ENCODE measurements at places on chromosomes 3 and 15. TPM values are rescaled to one million over a fixed set of nuclear protein-coding genes. Genes with fewer than 3 reads are reported as not detected.

The ZNF717 gene
- total RNA-seq: 0.12 TPM

The C3orf18 gene
- total RNA-seq: 10.1 TPM

- H3K27ac ChIP-seq: no peak overlapping the region
- DNase-seq: no peak
- H3K36me3 ChIP-seq: no peaks in the 10 kb centered on the region
- H3K27me3 ChIP-seq: no peaks in the 10 kb centered on the region
- H3K4me1 ChIP-seq: peaks cover 7% of the 10 kb centered on the region
Measured at GRCh38 chr3:195148549-195148948, 122.4 kb downstream of the XXYLT1 start.

The GOLGA6L4 gene
- total RNA-seq: 3.2 TPM

The SUSD5 gene
- not detected for total RNA-seq

DNA sequence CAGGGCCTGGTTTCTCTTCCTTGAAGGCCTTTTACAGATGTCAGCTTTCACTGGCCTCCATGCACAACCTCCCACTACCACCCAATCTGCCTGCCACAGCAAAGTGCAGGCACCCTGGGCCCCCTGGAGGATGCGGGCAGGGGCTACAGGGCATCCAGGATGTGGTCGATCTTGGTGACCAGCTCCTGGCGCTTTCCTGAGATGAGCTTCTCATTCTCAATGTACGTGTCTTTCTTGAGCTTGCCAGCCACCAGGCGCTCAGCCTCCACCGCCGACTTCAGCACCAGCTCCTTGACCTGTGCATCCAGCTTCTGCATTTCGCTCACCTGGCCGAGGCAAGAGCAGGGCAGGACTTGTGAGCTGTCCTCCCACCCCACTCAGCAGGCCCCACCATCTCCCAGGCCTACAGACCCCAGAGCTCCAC is 30.3 kb downstream of the RPN1 start:
- H3K4me3 ChIP-seq: no peak overlapping the region
- H3K27ac ChIP-seq: no peak overlapping the region
- no peak for DNase-seq

The ATP13A5 gene
- not detected for total RNA-seq

GRCh38 chr3:16849229-16849628 is 35.5 kb upstream of the PLCL2 start:
- H3K27me3 ChIP-seq: no peaks in the 10 kb centered on the region
- no peaks in the 10 kb centered on the region for H3K4me1 ChIP-seq
- no peaks in the 10 kb centered on the region for H3K36me3 ChIP-seq
- H3K27ac ChIP-seq: no peak overlapping the region

- H3K36me3 ChIP-seq: no peaks in the 10 kb centered on the region
- no peak overlapping the region for H3K27ac ChIP-seq
Measured at GRCh38 chr15:91257746-91258414, 157.8 kb downstream of the SV2B start.

DNA sequence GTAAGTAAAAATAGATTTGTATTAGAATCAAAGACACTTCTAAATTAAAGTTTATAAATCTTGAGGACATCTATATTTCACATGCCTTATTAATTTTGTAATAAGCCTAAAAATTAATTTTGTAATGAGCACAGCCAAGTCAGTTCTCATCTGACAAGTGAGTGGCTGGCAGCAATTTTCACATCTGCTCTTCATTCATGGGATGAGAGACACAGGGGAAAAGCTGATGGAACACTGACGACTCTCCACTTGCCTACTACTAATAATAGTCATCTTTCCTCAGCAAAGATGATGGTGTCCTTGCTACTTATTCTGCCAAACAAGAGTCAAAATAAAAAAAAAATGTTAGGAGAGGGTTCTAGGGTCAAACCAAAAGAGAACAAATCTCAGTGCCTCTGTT is 14.4 kb upstream of the CMSS1 start:
- H3K27ac ChIP-seq: no peak overlapping the region
- H3K36me3 ChIP-seq: no peaks in the 10 kb centered on the region
- H3K4me1 ChIP-seq: no peaks in the 10 kb centered on the region
- H3K4me3 ChIP-seq: no peak overlapping the region

- H3K4me1 ChIP-seq: peaks cover 16% of the 10 kb centered on the region
- no peak overlapping the region for H3K4me3 ChIP-seq
- no peak for DNase-seq
- H3K36me3 ChIP-seq: no peaks in the 10 kb centered on the region
Measured at GRCh38 chr15:64634027-64634426, 141.4 kb downstream of the RBPMS2 start.

- no peak for DNase-seq
- peak overlapping the region; percentile 86 for H3K4me3 ChIP-seq
- H3K27ac ChIP-seq: peak overlapping the region; percentile 98
- H3K27me3 ChIP-seq: no peaks in the 10 kb centered on the region
Measured at GRCh38 chr15:96331945-96332636, 1.6 kb downstream of the NR2F2 start.

DNA sequence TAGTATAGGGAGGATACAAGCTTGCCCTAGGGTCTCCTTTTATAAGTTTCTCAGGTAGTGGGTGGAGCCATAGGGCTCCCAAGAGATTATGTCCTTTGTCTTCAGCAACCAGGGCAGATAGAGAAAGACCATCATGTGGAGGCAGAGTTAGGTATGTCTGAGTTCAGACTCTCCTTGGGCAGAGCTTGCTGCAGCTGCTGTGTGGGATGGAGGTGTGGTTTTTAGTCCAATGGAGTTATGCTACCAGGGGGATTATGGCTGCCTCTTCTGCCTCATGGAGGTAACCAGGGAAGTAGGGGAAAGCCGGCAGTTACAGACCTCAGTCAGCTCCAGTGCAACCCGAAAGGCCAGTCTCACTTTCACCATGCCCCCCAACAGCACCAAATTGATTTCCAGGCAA is 220.5 kb downstream of the NECTIN3 start:
- no peaks in the 10 kb centered on the region for H3K4me1 ChIP-seq
- no peaks in the 10 kb centered on the region for H3K27me3 ChIP-seq

GRCh38 chr3:98763819-98764418 is 779 bp downstream of the ST3GAL6 start:
- H3K4me3 ChIP-seq: no peak overlapping the region
- no peak overlapping the region for H3K27ac ChIP-seq
- H3K4me1 ChIP-seq: no peaks in the 10 kb centered on the region
- DNase-seq: no peak

The AMT gene
- 4.8 TPM for total RNA-seq

DNA sequence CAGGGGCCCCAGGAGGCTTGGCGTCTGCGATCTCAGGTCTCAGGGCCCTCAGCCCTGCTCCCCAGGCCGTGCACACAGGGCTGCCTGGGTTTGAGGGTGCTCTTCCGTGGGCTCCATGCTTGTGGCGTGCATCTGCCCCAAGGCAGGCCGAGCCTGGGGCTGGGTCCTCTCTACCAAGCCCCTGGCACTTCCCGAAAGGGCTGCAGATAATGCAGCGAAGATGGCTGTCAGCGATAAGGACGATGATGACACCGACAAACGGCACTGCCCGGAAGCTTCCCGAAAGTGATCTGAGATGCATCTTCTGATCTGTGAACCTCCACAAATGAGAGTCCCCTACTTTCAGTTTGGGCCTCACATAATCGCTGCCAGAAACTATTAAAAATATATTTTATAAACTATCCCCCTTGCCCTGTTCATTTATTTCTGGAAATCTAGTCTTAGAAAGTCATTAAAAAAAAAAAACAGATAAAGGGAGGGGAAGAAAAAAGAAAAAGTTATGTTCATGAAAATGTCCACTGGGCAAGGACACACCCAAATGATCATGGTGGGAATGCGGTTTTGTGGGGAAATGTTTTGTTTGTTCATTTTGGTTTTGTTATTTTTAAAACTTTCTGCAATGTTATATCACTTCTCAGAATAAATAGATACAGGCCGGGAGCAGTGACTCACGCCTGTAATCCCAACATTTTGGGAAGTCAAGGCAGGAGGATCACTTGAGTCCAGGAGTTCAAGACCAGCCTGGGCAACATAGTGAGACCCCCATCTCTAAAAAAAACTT is 51.5 kb downstream of the RPN1 start:
- H3K4me3 ChIP-seq: no peak overlapping the region
- DNase-seq: no peak
- H3K4me1 ChIP-seq: no peaks in the 10 kb centered on the region
- no peaks in the 10 kb centered on the region for H3K36me3 ChIP-seq
- no peaks in the 10 kb centered on the region for H3K27me3 ChIP-seq

GRCh38 chr15:75727851-75728715 is 15.4 kb upstream of the CSPG4 start:
- peak; percentile 13 for DNase-seq
- H3K27ac ChIP-seq: no peak overlapping the region
- no peaks in the 10 kb centered on the region for H3K36me3 ChIP-seq
- H3K27me3 ChIP-seq: no peaks in the 10 kb centered on the region
- no peak overlapping the region for H3K4me3 ChIP-seq

- H3K4me1 ChIP-seq: peaks cover 30% of the 10 kb centered on the region
- no peaks in the 10 kb centered on the region for H3K36me3 ChIP-seq
- DNase-seq: no peak
- no peak overlapping the region for H3K27ac ChIP-seq
- H3K4me3 ChIP-seq: no peak overlapping the region
- H3K27me3 ChIP-seq: no peaks in the 10 kb centered on the region
Measured at GRCh38 chr3:10011631-10012030, 14.6 kb upstream of the FANCD2 start.

- H3K4me1 ChIP-seq: no peaks in the 10 kb centered on the region
- H3K36me3 ChIP-seq: no peaks in the 10 kb centered on the region
- H3K27ac ChIP-seq: no peak overlapping the region
- no peak for DNase-seq
- H3K27me3 ChIP-seq: peaks cover 34% of the 10 kb centered on the region
- no peak overlapping the region for H3K4me3 ChIP-seq
Measured at GRCh38 chr15:72866866-72867616, 83.5 kb upstream of the ADPGK start.

The AADACL2 gene
- not detected for total RNA-seq

GRCh38 chr15:71364117-71364584 is 248.9 kb downstream of the THSD4 start:
- no peak for DNase-seq
- H3K27ac ChIP-seq: 0 out of 2 replicates have a peak overlapping the region, but pooled peaks have one; percentile 22
- H3K36me3 ChIP-seq: no peaks in the 10 kb centered on the region
- H3K4me3 ChIP-seq: no peak overlapping the region
- H3K4me1 ChIP-seq: peaks cover 8% of the 10 kb centered on the region

DNA sequence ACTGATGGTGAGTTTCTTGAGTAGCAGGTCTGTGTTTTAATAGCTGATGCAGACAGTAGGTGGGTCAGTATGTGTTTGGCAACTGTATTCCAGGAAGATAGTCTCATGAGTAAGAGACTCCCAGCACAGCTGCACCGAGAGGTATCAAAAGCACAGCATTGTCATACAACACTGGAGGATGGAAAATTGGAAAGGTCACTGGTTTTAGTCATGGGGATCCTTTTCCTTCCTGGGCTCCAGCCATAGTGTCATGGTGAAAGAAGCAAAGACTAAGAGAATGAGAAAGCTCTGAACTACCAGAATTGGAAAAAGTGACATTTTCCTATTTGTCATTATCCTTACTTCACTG is 61.5 kb downstream of the P3H2 start:
- no peak overlapping the region for H3K4me3 ChIP-seq
- no peak for DNase-seq
- H3K4me1 ChIP-seq: peaks cover 6% of the 10 kb centered on the region
- H3K36me3 ChIP-seq: no peaks in the 10 kb centered on the region
- no peaks in the 10 kb centered on the region for H3K27me3 ChIP-seq

The ZNF80 gene
- 0.12 TPM for total RNA-seq

DNA sequence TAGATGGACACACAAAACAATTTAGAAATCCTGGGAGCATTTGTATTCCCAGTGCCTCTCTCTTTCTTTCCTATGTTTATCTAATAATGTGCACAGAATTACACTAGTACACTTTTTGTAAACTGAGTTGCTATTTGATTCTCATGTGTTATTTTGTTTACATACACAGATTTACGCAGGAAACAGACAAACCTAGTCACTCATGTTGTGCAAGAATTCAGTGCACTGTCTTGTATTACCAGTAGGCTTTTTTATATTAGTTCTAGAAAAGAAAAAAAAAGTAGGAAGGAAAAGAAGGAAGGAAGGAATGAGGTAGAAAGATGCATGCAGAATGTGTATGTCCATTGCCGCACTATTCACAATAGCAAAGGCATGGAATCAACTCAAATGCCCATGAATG is 257.4 kb downstream of the AGBL1 start:
- H3K27ac ChIP-seq: no peak overlapping the region
- H3K4me3 ChIP-seq: no peak overlapping the region
- no peaks in the 10 kb centered on the region for H3K27me3 ChIP-seq

The KCNMB3 gene
- total RNA-seq: not detected

DNA sequence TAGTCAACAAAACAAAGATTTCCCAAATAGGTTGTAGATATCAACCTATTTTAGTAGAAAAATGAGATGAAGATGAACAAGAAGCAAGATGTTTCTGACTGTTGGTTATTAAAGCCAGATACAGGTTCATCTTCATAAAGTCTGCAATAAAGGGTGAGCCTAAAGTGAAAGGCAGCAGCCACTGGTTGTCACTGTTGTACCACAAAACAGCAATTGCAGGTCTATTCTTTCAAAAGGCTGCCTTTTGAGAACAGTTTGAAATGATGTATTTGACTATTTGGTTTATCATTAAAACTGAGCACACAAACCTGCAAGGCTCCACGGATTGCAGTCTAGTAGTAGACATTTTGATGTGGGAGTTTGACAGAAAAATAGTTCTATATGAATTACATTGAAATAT is 543.4 kb downstream of the GBE1 start:
- no peak overlapping the region for H3K27ac ChIP-seq
- DNase-seq: no peak
- H3K4me3 ChIP-seq: no peak overlapping the region

GRCh38 chr3:111776827-111777483 is 82.1 kb upstream of the PHLDB2 start:
- H3K27ac ChIP-seq: no peak overlapping the region
- no peak for DNase-seq
- H3K4me3 ChIP-seq: no peak overlapping the region
- peaks cover 10% of the 10 kb centered on the region for H3K4me1 ChIP-seq

The ATP13A3 gene
- total RNA-seq: 139 TPM

GRCh38 chr15:35293353-35294130 is 208.4 kb upstream of the NANOGP8 start:
- peaks cover 16% of the 10 kb centered on the region for H3K4me1 ChIP-seq
- no peaks in the 10 kb centered on the region for H3K27me3 ChIP-seq
- peak; percentile 86 for DNase-seq

DNA sequence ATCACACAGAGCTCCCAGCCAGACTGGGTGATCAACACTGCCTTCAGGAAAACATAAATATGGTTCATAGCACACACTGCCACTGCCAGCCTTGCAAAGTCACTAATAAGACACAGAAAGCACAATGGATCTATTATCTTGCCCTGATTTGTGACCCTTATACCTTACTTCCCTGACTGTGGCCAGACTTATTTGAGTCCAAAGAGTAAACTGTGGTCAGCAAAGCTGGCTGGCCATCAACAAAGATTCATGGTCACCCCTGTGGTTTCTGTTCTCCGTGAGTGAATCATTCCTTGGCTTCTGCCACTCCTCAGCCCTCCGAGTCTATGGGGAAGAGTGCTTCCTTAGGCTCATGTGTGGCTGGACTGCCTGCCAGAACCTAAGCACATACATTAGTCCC is 437.7 kb downstream of the RAP2B start:
- no peak overlapping the region for H3K27ac ChIP-seq
- H3K27me3 ChIP-seq: no peaks in the 10 kb centered on the region
- no peaks in the 10 kb centered on the region for H3K36me3 ChIP-seq
- DNase-seq: peak; percentile 54
- no peaks in the 10 kb centered on the region for H3K4me1 ChIP-seq
- H3K4me3 ChIP-seq: no peak overlapping the region

The MRAS gene
- 13.5 TPM for total RNA-seq

The AHSG gene
- total RNA-seq: 1.6 TPM

- H3K27me3 ChIP-seq: no peaks in the 10 kb centered on the region
- H3K27ac ChIP-seq: no peak overlapping the region
- no peaks in the 10 kb centered on the region for H3K36me3 ChIP-seq
- no peak for DNase-seq
Measured at GRCh38 chr3:123816673-123817207, 67.4 kb downstream of the MYLK start.
